Hepatocyte (in vitro differentiated cells): ENCODE measurements at places on chromosomes 11 and 22. TPM values are rescaled to one million over a fixed set of nuclear protein-coding genes. Genes with fewer than 3 reads are reported as not detected.
A peak's percentile ranks its signal among the peaks of the same experiment; 100 is the strongest.

Gene OR2AG2
- total RNA-seq, result 0.12 and 0.27 TPM in 2 replicates

- DNase-seq, result peak; percentile 30
Measured at GRCh38 chr11:36751335-36751781, 153.3 kb upstream of the RAG2 start.

GRCh38 chr11:63375434-63375833 is 5.8 kb downstream of the SLC22A9 start:
- no peak for DNase-seq

DNA sequence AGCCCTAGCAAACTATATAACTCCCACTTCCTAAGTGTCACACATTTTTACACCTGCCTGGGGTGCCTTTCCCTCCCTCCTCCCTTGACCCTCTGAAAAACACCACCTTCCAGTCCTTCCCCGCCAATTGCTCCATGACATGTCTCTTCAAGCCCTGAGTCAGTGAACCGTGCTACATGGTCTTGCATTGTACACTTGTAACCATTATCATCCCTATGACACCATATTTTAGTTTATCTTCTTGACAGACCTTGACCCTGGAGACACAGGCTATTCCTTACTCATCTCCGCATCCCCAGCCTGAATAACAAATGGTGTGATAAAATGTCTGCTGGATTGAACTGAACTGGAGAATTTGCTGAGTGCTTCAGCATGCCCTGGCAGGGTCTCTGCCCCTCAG is 36.9 kb downstream of the TNKS1BP1 start:
- DNase-seq, result no peak
